Smooth muscle cell of trachea (primary cell): ENCODE measurements at places on chromosomes 16 and 17. TPM values are rescaled to one million over a fixed set of nuclear protein-coding genes. Genes with fewer than 3 reads are reported as not detected.

The LRRC37A gene
- total RNA-seq = 0.83 and 2.5 TPM in 2 replicates

The BAIAP2 gene
- total RNA-seq = 28.5 and 48.5 TPM in 2 replicates

The MYLK3 gene
- 0.15 and 0.17 TPM in 2 replicates for total RNA-seq

The AARS1 gene
- total RNA-seq = 188 and 258 TPM in 2 replicates

The KRTAP3-1 gene
- total RNA-seq = not detected in 2 replicates

The KRTAP1-1 gene
- total RNA-seq = not detected in 2 replicates

The CCL8 gene
- total RNA-seq = 1.2 TPM in 1 of 2 replicates, not detected in the other

The FBXL16 gene
- total RNA-seq = 0.17 and 0.29 TPM in 2 replicates

The PRAC2 gene
- total RNA-seq = not detected in 2 replicates

The RNF222 gene
- not detected in 2 replicates for total RNA-seq

The AOC3 gene
- total RNA-seq = 1.3 and 1.5 TPM in 2 replicates

The TK1 gene
- total RNA-seq = 50.9 and 263 TPM in 2 replicates

The NOD2 gene
- under 0.01 and 0.66 TPM in 2 replicates for total RNA-seq

The TNFRSF13B gene
- not detected in 2 replicates for total RNA-seq

The TRIM65 gene
- total RNA-seq = 13.4 and 30.8 TPM in 2 replicates

The CDT1 gene
- 3.3 and 10.9 TPM in 2 replicates for total RNA-seq

The NPB gene
- total RNA-seq = 0.87 and 2.5 TPM in 2 replicates
